ENCODE measurements at places on chromosomes 7 and 10.

DNA sequence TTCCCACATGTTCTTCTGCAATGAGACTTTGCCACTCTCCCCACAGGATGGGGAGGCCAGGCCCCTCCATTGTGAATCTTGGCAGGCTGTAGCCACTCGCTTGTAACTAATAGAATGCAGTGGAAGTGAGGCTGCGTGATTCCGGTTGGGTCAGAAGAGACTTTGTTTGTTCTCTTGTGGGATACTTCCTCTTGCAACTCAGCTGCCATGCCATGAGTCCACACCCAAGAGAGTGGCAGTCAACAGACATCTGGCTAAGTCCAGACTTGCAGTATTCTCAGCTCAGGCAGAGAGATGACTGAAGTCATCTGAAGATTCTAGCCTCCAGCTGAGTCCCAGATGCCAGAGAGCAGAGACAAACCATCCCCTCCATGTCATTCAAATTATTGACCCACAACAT, 153.4 kb upstream of the GDF10 start:
- DNase-seq, result peak; percentile 10

DNA sequence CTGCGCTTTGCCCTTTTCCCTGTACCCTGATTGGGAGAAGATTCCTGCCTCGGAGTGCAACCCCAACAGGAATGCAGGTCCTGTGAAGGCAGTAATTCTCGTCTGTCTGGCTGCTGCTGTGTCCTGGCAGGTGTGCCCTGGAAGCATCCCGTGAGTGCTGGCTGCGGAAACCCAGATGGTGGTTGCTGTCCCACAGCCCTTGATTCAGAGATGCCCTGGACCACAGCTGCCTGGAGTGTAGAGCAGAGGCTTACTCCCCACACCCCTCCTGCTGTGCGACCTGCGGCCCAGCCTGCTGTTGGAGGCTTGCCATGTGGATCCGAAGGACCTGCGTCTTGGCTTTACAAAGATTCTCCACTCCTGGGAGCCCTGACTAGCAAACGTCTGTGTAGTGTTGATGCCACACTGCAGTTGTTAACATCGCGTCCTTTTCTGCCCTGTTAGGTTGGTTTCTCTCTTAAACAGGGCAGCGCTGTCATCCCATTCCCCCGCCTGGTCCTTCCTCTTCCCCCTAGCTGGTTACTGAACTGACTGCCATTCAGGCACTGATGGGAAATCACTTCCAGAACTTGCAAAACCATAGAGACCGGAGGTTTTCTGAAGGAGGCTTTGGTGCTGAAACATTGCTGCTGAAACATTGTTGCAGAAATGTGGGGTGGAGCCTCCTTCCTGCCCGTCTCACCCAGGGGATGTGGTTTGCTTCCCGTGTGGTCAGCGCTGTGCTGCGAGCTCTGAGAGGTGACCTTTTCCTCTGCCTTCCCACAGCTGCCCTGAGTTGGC, 53.3 kb downstream of the DNAJB6 start:
- peak; percentile 41 for DNase-seq

- DNase-seq, result no peak
Observed at GRCh38 chr7:157771-158625, 34.4 kb upstream of the FAM20C start.

DNA sequence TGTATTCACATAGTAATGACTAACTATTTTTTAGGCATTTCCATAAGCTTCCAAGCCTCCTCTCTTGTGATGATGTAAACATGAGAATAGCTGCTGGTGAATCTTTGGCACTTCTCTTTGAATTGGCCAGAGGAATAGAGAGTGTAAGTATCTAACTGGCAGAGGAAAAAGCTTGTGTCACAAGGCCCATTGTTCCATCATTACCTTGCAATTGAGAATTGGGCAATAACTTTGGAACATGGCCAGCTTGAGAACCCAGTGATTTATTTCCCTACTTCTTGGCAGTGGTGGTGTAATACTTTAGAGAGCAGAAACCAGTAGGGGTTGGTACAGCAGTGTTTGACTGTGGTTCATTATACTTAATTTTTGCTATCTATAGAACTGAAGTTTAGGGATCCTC, 12.0 kb downstream of the IFRD1 start:
- peak; percentile 70 for DNase-seq

GRCh38 chr7:158975526-158976467, 119.4 kb downstream of the DYNC2I1 start:
- no peak for DNase-seq

DNA sequence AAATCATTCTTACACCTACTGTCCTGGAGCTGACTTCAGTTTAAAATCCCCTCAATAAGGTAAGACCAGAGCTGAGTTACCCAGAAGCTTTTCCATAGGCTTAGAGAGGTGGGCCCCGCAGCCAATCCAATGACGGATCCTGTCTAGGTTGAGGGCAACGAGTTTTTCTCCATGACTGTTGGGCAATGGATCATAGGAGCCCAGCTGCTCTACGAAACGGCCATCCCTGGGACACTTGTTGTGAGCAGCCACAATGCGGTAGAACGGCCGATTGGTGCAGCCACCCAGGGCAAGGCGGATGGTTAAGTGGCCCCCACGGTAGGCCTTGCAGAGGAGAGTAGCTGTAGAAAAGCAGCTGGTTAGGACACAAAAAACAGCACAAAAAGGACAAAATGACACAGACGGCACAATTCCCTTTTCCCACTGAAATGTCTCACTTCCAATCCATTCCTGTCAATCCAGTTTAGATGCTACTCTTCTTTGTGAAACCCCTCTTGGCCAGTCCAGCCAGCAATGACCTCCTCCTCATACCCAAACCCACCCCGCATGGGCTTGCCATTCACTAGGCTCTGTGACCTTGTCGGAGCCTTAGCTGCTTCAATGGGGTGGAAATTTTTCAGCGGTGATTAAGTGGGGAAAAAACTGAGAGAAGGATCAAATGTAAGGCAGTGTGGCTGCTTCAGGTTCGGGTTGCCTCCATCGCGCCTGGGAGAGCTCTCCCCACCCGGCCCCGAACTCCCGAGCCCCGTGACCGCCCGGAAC, 580 bp downstream of the MRPS16 start:
- no peak for DNase-seq

- no peak for DNase-seq
Observed at GRCh38 chr10:15660990-15661389, 58.7 kb downstream of the ITGA8 start.

GRCh38 chr7:30979027-30979426, 15.3 kb downstream of the GHRHR start:
- no peak for DNase-seq

DNA sequence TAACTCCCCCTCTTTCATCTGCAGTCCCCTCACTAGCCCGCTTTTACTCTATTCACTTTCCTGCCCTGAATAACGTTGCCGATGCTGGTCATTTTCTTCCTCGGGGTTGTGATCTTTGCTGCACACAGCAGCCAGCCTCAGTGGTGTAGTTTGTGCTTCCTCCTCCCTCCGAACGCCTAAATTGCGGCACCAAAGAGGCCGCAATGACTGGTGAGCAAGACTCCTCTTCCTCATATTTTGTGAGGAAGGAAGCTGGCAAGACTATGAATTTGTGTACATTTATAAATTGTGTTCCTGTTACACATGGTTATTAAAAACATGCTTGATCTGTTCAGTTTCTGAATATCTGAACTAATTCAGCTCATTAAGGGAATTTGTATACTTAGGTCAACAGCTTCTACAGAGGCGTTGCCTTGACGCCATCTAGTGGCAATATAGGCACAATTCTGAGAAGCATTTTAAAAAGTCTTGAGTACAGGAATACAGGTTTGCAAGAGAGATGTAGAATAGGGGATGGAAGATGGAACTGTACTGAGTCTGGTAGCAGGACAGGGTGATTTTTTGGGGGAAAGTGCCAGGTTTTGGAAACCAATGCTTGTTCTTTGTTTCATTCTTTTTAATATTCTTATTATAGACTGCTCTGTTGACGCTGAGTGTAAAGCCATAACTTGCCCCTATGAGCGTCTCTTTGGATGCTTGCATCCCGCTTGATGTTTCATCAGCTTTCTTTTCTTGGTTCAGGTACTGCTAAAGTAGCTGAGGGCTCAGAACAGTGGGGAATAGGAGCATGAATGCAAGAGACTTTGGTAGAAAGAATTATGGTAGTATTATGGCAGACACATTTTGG, 4.1 kb upstream of the TAS2R5 start:
- DNase-seq, result peak; percentile 46

DNA sequence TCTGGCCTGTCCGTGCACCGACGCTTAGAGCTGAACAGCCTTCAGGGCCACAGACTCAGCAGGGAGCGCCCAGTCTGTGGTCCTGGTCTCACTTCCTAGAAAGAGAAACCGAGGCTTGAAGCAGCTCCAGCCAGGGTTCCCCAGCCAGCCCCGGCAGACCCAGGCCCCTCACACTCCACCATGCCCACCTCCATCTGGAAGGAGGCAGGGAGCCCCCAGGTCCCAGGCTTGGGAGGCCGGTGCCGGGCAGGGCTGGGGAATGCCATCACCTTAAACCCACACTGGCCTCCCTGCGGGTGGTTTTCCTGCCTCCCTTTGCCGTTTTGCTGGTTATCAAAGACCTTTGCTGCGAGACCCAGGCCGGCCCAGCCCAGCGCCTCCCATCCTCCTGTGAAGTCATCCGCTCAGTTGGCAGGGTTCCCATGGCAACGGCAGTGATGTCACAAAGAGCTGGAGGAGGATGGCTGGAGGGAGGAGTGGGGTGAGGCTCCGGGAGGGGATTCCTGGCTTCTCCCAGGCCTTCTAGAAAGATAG, 24.0 kb downstream of the ELFN1 start:
- DNase-seq, result peak; percentile 72

GRCh38 chr7:117470777-117471176, 9.0 kb upstream of the CFTR start:
- DNase-seq, result no peak

- DNase-seq, result no peak
Observed at GRCh38 chr10:113961182-113962031, 82.3 kb upstream of the ADRB1 start.

GRCh38 chr10:14751014-14751896, 23.4 kb downstream of the FAM107B start:
- DNase-seq, result no peak

GRCh38 chr10:96540240-96540639, 26.5 kb upstream of the TLL2 start:
- DNase-seq, result no peak

- no peak for DNase-seq
Observed at GRCh38 chr7:25562673-25563182, 334.4 kb upstream of the NPVF start.

GRCh38 chr7:106542550-106543220, 118.3 kb downstream of the CCDC71L start:
- peak; percentile 90 for DNase-seq

DNA sequence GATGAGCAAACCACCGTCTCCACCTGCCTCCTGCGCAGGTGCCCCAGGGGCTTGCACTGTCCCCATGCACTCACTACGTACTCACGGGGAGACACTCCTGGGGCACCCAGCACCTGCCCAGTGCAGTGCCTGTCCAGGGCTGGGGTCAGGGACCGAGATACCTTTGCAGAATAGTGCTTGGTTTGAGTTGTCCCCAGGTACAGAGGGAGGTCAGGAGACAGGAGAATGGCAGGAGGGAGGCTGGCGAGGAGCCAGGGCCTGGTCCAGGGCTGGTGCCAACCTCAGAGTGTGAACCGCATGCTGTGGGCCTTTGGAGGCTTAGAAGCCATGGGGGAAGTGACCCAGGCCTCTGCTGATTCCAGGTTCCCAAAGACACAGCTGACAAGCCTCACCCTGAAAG, 110.1 kb upstream of the GPR26 start:
- DNase-seq, result no peak

DNA sequence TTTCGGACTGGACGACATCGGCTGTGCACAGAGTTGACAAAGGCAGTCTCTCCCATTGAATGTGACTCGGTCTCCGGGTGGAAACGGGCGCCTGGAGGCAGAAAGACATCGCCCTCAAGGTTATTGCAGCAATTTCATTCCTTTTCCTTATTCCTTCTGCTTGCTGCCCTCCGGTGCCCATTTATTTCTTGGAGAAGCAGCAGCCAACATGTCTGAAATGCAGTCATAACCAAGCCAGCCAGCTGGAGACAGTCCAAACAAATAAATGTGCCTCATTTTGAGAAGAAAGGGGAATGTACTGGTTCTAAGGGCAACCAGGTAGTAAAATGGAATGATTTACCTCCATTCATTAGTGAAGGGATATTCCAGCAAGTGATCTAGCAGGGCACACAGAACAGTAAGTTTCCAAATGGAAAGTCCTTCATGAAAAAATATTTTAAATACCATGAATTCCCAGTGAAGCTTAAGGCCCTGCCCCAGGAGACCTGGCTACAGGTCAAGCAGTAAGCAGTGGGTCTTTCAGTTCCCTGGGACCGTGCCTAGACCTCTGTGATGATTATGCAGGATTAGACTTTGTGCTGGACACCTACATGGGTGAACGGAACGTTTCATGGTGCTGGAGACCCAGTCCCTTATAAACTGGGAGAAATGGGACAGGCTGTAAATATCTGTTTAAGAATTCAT, 86.6 kb downstream of the ABLIM1 start:
- no peak for DNase-seq

- peak; percentile 60 for DNase-seq
Observed at GRCh38 chr10:4767033-4767814, 58.8 kb upstream of the AKR1E2 start.

GRCh38 chr7:137073571-137074325, 205.3 kb downstream of the CHRM2 start:
- peak; percentile 11 for DNase-seq

- peak; percentile 91 for DNase-seq
Observed at GRCh38 chr7:68929781-68930261, 668.5 kb upstream of the AUTS2 start.

DNA sequence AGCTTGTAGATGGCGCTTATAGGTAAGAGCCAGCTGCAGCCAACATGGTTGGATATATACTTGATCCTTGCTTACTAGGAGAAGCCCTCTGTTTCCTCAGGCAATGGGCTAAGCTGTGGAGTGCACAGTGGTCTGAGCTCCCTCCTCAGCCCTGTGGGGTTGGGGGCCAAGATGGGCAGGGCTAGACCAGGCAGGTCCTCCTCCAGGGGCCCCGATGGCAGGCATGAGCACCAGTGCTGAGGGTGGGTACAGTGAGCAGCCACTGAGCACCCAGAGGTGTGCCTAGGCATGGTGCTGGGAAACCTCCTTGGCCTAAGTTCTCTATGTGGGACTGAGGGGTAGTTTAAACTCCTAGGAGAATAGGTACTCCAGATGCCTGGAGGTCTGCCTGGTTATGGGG, 680.2 kb downstream of the SUGCT start:
- no peak for DNase-seq

GRCh38 chr7:107900496-107901015, 9.6 kb downstream of the DLD start:
- no peak for DNase-seq

DNA sequence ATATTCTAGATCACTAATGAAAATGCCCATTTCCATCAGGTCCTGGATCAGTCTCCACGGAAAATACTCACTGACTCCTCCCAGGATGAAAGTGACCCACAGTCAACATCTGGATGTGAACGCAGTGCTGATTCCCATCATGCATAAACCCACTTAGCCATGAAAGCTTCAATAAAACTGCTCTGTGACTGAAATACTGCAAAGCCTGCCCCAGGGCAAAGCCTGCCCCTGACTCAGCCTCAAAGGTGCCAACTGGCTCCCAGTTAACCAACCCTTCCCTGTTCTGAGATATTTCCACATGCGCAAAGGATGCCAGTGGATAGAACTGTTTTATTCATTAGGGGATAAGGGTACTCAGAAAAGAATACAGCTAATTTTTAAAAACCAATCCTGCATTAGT, 24.0 kb downstream of the OSBPL3 start:
- no peak for DNase-seq

Data from fibroblast of upper back skin (primary cell).